Stimulated activated CD4-positive, alpha-beta T cell treated with anti-CD3 and anti-CD28 coated beads, Interleukin-1b, Interleukin-23, amount 100 ng/mL, for 24 hours (primary cell): ENCODE measurements at places on chromosomes 1 and 21.

DNA sequence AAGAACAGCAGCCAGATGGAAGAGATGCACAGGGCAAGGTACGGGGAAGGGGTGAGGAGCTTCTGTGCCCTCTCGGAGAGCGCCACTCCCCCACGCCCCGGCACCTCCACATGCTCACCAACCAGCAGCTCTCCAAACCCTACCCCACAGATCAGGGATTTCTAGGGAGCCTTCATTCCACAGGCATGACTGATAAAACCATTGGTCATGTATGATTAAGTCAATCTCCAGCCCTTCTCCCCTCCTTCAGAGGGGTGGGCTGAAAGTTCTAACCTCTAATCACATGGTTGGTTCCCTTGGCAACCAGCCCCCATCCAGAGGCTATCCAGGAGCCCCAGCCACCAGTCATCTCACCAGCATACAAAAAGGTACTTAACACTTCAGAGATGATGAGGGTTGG lies 144.7 kb downstream of the TGFBR3 start:
- DNase-seq, result no peak

DNA sequence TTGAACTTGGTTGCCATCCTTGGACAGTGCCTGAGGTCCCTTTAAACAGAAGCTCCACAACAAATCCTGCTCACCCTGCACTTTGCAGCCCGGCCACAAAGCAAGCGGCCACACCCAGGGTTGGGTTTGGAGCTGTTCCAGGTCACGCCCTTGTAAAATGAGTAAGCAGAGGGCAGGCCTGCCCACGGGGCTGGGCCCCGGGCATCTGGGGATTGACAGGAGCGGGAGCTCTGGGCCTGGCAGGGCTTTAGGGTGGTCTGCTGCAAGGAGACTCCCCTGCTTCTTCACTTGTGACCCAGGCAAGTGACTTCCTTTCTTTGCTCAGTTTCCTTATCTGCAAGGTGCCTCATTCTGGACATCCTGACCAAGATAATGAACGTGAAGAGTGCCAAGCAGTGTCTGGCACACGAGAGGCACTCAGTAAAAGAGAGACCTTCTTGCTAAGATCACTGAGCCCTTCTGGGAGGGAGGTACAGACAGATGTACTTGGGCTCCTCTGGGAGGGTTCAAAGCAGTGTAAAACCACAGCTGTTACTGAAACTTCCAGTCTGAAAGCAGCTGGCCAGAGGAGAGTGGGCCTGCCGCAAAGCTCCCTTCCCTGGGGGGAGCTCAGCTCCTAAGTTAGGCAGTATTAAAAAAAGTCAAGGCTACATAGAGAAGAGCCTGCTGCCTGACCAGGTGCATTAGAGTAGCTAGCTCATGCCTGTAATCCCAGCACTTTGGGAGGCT lies 2.6 kb downstream of the E2F2 start:
- peak; percentile 50 for DNase-seq

- no peak for DNase-seq
These were observed 255.3 kb upstream of the CAMK1G start for GRCh38 chr1:209328196-209328595.

- DNase-seq, result no peak
These were observed at the start of gene FCGR3A for GRCh38 chr1:161549652-161550051. FCGR3A (minus strand) TSS chr1:161549818; CDS start chr1:161549736, 82 bp downstream.

GRCh38 chr1:69739251-69739605 lies 171.5 kb downstream of the LRRC7 start:
- no peak for DNase-seq

GRCh38 chr1:172498857-172499256 lies 34.1 kb upstream of the SUCO start:
- DNase-seq, result no peak

DNA sequence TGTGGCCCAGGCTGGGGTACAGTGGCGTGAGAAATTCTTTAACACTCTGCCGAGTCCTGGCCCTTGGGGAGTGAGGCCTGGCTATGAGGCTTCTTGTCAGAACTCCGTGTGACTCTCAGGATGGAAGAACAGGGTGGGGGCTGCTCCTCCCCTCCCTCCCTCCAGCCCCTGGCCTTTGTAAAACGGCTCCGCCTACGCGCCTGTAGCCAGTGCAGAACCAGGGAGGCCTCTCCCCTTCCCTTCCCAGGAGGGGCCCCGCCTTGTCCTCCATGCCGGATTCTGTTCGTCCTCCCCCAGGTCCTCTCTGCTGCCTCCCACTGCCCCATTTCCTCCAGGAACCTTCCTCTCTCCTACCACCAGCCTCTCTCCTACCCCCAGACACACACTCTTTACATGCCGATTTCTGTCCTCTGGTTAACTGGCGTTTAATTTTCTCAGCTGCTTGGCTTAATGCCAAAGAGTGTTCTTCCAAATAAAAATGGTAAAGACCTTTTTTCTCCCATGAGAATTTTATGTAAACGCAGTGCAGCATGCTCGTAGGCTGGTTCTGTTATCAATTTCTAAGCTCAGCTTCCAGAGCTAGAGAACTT lies 21.0 kb downstream of the PDE9A start:
- DNase-seq, result no peak

GRCh38 chr1:201126463-201126831 lies 537 bp downstream of the ASCL5 start:
- no peak for DNase-seq

- DNase-seq, result no peak
These were observed 122.7 kb downstream of the CCDC185 start for GRCh38 chr1:223515926-223516325.

- no peak for DNase-seq
These were observed 35.4 kb upstream of the ZNF496 start for GRCh38 chr1:247366926-247367645.

GRCh38 chr1:94716965-94717364 lies 103.2 kb upstream of the SLC44A3 start:
- DNase-seq, result no peak

GRCh38 chr1:33014464-33015163 lies 22.1 kb downstream of the AK2 start:
- DNase-seq, result no peak

- no peak for DNase-seq
These were observed 154.9 kb downstream of the RERE start for GRCh38 chr1:8662380-8663072.

DNA sequence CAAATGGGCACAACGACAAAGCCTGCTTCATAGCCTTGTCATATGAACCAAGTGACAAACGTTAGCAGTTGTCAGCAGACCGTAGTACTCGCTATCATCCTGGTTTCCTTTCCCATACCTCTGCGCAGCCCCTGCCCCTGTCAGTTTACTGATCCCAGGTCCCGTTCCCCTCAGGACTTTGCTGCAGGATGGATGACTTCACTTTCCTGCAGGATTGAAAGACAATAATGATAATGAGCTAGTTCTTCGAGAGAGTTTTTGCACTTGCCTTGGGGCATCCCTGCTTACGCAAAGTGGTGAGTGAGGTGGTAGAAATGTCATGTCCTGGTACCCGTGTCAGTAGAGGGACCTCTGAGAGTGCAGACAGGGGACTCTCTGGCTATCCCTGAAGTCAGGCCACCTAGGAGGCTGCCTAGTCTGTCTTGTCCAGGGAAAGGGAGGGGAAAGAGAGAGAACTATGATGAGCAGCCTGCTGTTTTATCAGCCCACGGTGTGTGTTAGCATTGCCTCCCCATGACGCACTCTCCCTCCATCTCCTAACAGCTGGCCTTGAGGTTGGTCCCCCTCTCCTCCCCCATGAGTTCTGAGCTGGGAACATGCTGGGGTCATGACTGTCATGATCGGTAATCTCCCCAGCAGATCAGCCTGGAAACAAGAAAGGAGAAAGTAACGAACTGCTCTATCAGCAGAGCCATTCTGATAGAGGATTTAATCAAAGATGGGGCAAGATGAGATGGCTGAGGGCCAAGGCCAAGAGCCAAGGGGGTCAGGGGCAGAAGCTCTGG lies 53.7 kb downstream of the ELK4 start:
- DNase-seq, result no peak

GRCh38 chr1:207455183-207455754 lies 1.1 kb downstream of the CR2 start:
- DNase-seq, result no peak

GRCh38 chr1:28735961-28736449 lies 735 bp upstream of the YTHDF2 start:
- no peak for DNase-seq

GRCh38 chr1:162872981-162873380 lies 12.0 kb upstream of the CCDC190 start:
- no peak for DNase-seq

GRCh38 chr1:162018418-162018817 lies 5.3 kb downstream of the OLFML2B start:
- no peak for DNase-seq

DNA sequence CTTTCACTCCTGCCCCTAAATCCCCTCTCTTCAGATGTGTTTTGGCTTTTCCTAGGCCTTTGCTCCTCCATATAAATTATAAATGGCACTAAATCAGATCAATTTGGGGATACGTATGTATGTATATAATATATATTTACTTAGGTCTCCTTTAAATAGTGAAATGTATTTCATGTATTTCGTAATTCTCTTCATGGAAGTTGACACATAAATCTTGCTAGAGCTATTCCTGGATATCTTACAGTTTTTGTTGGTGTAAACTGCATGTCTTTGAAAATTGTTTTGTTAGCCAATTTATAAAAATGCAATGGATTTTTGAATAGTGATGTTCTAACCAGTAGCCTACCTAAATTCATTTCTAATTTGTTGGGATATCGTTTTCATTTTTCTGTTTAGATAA lies 9.0 kb downstream of the RPF1 start:
- DNase-seq, result no peak

- DNase-seq, result no peak
These were observed 11.6 kb downstream of the ARHGEF2 start for GRCh38 chr1:155966750-155967149.

DNA sequence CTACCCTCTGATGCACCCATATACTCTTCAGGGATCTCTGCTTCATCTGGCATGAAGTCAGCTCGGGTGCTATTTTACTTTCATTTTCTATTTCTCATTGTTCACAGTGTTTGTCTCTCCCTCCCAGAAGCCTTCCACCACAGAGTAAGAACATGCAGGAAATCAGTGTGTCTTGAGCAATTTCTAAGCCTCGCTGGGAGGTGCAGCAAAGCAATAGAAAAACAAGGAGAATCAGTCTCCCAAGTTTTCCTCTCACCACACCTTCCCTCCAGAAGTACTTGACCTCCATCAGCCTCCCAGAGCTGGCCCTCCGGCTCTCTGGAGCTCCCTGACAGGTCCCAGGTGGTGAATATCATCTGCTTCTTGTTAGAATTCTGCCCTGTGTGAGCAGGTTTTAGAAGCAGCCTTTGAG lies 594.7 kb upstream of the CAMK1G start:
- DNase-seq, result no peak

DNA sequence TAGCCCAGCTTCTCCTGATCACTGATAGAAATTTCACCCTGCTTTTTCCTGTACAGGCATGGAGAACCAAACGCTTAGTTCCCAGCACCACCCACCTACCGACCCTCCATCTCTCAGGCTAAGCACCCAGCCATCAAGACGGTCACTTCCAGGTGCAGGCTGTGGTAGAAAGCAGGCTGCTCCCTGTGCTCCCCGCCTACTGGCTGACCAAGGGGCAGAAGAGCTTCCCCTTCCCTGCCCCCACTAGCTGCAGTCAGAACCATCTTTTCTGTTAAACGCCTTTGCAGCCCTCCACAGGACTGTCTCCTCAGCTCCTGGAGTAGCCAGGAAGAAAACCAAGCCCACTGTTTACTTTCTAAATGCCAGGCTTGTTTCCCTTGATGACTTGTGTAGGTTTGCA lies 23.0 kb downstream of the SPATA46 start:
- DNase-seq, result no peak

- peak; percentile 54 for DNase-seq
These were observed 19.0 kb downstream of the MAPKAPK2 start for GRCh38 chr1:206703661-206704060.
